ENCODE measurements at places on chromosomes 3 and 15.

DNA sequence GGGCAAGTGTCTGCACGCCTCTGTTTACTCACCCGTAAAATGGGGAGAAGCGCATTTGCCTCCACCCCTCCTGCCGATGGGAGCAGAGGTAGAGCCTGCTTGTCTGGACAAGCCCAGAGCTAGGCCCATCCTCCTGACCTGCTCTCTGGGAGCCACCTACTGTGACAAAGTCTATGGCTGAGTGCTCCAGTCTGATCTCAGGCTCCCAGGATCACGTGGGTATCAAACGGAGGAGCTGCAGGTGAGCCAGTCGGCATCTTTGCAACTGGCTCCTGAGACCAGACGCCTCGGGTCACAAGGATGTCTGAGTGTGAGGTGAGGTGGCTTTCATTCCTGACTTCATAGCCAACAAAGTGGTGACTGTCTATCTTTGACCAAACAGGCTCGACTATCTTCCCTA lies 2.1 kb upstream of the ALDH1A3 start:
- DNase-seq = no peak

DNA sequence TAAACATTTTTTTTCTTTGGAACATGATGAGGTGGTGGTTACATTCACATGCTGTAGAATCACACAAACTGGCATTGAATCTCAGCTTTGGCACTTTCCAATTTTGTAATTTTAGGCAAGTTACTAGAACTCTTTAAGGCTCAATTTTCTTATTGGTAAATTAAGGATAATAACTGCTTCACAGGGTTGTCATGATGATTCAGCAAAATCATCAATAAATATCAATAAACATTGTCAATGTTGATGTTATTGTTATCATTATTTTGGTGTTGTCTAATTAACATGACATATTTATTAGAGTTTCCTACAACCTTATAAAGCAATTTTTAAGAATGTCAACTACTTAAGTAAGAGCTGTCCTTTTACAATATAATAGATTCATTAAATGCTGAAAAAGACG lies 1.6 kb downstream of the MDFIC2 start:
- DNase-seq = no peak

GRCh38 chr3:124425972-124426371 lies 304.3 kb upstream of the UMPS start:
- DNase-seq = no peak

DNA sequence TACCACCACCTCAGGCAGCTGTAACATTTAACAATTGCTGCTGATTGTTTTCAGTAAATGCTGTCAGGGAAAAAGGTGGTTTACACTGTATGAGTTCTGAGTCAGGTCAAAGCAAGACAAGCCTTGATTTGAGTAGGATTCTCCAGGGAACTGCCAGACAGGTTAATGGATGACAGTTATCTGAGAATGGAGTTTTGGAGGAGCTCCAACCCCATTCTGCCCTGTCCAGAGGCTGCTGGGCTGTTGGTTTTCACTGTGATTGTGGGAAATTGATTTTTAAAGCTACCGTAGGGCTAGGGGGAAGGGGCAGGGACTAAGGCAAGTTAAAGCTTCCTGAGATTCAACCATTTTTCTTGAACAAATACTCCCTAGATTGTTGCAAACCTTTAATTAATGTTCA lies 39.9 kb downstream of the TICRR start:
- DNase-seq = no peak

GRCh38 chr3:194482196-194482593 lies 4.6 kb downstream of the ATP13A3 start:
- no peak for DNase-seq

- DNase-seq = no peak
Observed at GRCh38 chr3:81658322-81658997, 103.0 kb downstream of the GBE1 start.

DNA sequence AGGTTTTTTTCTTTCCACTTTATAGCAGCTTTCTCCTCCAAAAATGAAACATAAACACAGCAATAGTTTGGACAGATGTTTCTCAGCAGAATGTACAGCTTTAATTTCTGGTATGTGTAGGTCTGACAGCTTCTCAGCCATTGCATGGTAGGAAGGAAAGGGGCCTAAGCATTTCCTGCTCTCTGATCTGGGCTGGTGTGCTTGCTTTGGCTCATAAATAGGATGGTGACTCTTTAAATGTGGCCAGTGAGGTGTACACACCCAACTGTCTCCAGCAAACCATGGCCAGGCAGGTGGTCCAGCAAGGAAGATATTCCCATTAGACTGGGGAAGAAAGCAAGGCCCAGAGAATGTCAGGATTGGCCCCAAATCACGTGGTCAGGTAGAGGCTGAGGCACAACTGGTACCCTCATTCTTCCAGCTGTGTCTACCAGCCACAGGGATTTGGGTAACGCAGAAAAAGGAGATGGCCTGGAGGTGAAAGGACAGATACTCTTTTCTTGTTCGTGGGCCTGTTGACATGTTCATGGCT lies 52.1 kb downstream of the ITGA11 start:
- peak; percentile 33 for DNase-seq

DNA sequence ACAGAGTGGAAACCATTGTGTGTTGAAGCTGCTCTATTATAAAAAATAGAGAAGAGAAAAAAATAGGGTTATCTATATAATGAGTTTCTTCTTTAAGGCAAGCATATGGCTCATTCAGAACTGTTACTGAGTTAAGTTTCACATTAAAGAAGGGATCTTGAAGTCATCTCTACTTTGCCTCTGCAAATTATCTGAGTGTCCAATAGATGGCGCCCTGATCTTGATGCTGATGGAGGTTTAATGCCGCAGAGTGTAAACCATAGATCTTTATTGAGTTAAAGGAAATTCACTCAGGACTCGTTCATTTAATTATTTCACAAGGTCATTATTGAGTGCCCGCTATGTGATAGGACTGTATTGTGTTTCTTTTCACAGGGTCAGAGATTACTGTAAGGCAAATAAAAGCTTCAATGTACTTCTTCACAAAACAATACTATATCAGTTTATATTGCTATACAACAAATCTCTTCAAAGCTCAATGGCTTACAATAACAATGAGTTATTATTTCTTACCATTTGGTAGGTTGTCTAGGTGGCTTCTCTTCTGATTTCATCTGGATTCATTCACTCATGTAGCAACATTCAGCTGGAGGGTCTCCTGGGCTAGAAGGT lies 171.4 kb downstream of the NSUN3 start:
- DNase-seq = no peak

GRCh38 chr3:7999384-7999783 lies 502.2 kb upstream of the LMCD1 start:
- DNase-seq = no peak

- DNase-seq = no peak
Observed at GRCh38 chr3:8765528-8765927, 3.9 kb downstream of the OXTR start.

GRCh38 chr3:179811321-179812095 lies 158.7 kb downstream of the USP13 start:
- DNase-seq = no peak

- DNase-seq = no peak
Observed at GRCh38 chr3:159749406-159749805, 239.2 kb upstream of the IL12A start.

- DNase-seq = no peak
Observed at GRCh38 chr3:64295594-64295993, 70.3 kb upstream of the PRICKLE2 start.

DNA sequence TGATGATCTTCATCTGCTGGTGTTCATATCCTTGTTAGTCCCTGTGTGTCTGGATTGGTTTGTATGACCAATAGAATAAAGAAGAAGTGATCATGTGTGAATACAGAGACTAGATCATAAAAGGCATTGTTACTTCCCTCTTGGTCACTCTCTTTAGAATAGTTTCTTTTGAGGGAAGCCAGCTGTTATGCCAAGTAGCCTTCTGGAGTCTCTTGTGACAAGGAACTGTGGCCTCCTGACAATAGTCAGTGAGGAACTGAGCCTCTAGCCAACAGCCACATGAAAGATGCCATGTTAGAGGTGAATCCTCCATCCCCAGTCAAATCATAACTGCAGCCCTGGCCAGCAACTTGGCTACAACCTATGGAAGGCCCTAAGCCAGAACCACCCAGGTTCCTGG lies 63.0 kb upstream of the SMAD3 start:
- DNase-seq = no peak

DNA sequence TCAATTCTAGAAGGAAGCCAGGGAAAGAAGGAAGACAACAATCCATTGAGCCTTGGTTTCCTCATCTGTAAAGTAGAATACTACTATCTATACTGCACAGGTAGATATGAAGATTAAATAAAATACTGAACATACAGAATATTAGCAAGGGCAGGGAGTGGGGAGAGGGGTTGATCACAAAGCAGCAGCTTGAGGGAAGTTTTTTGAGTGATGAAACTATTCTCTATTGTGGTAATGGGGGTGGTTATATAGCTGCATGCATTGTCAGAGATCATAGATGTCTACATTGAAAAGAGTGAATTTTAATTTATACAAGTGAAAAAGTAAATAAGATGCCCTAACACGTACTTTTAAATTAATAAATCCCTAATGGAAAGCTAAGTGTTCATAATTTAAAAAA lies 242.6 kb upstream of the LRTM1 start:
- DNase-seq = no peak

DNA sequence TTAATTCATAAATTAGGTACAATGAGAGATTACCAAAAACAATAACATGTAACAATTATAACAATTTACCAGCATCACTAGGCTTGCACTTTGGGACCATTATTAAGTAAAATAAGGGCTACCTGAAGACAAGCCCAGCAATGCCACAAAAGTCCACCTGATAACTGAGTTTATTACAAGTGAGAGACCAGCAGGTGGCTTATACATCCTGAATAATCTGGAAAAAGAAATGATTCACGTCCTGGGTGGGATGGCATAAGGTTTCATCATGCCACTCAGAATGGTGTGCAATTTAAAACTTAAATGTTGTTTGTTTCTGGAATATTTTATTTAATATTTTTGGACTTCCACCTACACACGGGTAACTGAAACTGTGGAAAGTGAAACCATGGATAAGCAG lies 1287.1 kb upstream of the GBE1 start:
- DNase-seq = no peak

DNA sequence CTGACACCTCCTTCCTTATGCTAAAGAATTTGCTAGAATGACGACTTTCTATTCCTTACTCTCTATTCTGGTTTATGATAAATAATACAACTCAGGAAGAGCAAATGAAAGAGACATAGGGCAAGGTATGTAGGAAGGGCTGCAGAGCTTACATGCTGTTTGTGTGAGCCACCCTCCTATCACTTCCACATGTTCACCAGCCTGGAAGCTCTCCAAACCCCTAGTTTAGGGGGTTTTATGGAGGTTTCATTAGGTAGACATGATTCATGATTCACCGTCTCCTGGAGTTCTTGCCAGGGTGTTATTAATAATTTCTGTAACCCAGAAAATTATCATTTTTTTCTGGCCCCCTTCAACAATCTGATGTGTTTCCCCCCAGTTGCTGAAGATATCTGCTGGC lies 172.1 kb upstream of the COL8A1 start:
- DNase-seq = no peak

- DNase-seq = no peak
Observed at GRCh38 chr3:14082108-14082657, 42.5 kb downstream of the CHCHD4 start.

DNA sequence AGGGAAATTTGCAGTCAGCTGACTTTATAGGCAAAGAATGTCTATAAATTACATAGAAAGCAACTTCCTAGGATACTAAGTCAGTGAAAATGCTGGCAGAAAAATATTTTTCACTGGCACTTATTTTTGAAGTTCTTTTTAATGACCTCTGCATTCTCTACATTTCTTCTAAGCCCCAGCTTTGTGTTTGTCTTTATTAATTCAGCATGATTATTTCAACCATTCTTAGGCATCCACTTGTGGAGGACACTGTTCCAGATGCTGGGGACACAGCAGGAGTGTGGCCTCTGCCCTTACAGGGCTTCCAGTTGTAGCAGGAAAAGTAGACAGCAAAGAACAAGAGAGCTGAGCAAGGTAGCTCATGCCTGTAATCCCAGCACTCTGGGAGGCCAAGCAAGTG lies 15.0 kb downstream of the LRRK1 start:
- no peak for DNase-seq

DNA sequence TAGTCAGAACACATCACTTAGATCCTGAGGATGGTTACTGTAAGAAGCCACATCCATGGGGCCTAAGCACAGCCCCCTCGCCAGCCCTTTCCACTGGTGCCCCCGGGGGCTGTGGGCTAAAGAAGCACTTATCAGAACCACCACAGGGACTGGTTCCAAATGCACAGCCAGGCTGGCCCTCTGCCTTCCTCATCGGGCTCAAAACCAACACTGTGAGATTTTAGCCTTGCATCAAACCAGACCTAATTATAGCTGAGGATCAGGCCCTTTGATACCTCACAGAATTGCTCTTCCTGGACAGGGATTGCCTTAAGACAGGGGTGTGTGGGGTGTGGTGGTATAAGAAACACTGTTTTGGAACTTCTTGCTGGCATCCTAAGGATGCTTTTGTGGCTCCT lies 23.7 kb downstream of the SRPRB start:
- no peak for DNase-seq

DNA sequence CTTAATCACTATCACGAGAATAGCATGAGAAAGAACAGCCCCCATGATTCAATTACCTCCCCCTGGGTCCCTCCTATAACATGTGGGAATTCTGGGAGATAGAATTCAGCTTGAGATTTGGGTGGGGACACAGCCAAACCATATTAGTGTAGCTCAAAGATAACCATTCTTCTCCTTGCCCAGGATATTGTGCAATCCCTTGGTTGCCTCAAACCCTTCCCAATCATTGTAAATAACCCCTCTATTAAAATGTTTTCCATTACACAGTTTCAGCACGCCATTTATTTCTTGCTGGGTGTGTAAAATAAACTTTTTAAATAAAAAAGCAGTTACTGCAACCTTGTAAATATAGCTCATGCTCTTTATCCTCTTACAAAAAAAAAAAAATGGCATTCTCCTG lies 47.7 kb downstream of the ZNF385D start:
- DNase-seq = no peak

GRCh38 chr3:32048487-32049182 lies 57.8 kb upstream of the GPD1L start:
- no peak for DNase-seq

DNA sequence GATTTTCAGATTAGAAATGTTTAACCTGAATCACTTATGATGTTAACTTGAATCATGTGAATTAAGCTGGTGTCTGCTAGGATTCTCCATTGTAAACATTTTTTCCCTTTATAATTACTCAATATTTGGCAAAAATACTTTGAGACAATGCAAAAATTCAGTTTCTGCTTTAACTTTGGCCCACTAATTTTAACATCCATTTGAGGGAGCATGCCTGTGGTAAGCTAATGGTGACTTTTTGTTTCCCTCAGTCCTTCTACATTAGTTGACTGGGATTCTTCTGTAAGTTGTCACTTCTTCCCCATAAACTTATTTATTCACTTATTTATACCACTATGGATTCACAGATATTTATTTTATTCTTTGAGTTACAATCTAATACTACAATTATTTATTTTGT lies 59.3 kb downstream of the PIK3R4 start:
- DNase-seq = no peak

DNA sequence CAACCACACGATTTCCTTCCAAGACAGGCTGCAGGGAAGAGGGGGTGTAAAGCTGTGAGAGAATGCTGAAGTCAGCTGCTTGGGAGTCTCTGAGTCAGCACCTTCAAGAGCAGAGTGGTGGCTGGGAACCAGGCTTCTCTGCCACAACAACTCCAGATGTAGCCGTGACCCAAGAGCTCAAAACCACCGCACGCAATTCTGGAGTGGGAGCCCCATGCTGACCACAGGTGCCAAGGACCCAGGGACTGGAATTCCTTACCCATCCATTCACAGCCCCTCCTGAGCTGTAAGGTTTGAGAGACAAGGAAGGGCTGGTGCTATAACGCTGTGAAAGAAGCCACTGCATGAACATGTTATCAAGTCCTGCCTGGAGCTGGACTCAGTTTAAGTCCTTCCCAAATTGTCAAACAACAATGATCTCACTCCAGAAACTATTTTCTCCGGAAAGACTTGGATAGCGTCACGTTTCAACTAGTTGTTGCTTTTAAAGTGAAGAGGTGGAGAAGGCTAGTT lies 61.4 kb downstream of the UMPS start:
- DNase-seq = no peak
